ENCODE measurements at places on chromosomes 11 and 22.

GRCh38 chr22:20244691-20245576, 23.2 kb downstream of the RTN4R start:
- H3K4me3 ChIP-seq, result peak overlapping the region; percentile 34
- H3K27ac ChIP-seq, result peak overlapping the region; percentile 66
- no peaks in the 10 kb centered on the region for H3K36me3 ChIP-seq
- peaks cover 39% of the 10 kb centered on the region for H3K4me1 ChIP-seq

DNA sequence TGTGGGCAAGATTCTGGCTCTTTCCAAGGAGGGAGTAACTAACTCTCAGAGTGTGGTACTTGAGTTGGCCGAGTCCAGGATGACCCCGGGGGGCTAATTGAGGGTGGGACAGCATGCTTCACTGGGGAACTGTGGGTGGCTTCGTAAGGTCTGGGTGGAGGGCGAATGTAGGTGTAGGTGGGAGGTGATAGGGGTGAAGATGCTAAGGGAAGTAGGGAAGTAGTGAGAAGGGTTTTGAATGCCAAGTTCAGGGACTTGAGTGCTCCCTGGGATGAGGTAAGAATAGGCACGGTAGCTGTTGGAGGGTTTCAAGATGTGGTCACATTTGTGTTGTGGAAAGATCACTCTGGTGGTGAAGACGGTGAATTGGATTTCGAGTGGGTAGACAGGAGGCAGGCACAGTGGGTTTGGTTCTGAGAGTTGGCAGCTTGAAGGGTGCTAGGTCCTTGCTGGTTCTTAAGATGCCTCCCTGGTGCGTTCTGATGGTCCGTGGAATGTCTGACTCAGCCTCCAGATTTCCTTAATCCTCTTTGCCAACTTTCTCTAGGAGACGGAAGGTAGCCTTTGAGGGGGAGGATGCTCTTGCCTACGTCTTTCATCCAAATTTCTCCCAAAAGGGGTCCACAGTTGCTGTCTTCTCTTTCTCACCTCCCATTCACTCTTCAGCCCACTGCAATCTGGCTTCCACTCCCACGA, 2.5 kb upstream of the DNAL4 start:
- no peak overlapping the region for H3K4me3 ChIP-seq
- peaks cover 14% of the 10 kb centered on the region for H3K4me1 ChIP-seq
- DNase-seq, result no peak
- peaks cover 2% of the 10 kb centered on the region for H3K36me3 ChIP-seq

- H3K27me3 ChIP-seq, result no peaks in the 10 kb centered on the region
- H3K27ac ChIP-seq, result peak overlapping the region; percentile 13
- peaks cover 11% of the 10 kb centered on the region for H3K4me1 ChIP-seq
- no peaks in the 10 kb centered on the region for H3K36me3 ChIP-seq
Measured at GRCh38 chr11:116969694-116970093, 128.5 kb downstream of the SIK3 start.

DNA sequence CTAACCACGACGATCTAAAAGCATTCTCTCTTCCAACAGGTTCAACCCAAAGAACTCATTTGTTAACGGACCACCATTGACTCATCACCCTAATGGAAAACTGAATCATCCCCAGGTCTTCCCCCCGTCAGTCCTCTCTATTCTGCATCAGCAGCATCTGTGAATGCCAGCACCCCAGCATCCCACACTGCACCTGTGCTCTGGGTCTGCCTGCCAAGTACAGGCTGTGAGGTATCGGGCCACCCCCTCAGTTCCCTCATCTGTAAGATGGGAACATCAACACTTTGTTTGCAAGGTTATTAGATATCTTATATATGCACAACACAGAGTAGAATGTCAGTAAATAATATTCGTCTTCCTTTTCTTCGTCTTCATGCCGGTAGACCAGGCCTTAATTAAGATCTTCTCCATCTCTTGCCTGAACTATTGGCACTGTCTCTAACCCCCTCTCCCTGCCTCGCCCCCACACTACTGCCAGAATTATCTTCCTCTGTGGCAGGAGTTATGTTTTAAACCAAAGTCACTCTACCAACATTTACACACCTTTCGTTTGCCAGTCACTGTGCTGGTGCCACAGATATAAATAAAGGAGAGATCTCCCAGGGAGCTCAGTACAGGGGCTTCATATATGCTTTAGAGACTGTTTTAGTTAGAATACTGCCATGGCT, 7.8 kb upstream of the TMPRSS4 start:
- peaks cover 4% of the 10 kb centered on the region for H3K4me1 ChIP-seq
- peaks cover 23% of the 10 kb centered on the region for H3K27me3 ChIP-seq
- no peak overlapping the region for H3K27ac ChIP-seq
- no peak for DNase-seq
- H3K36me3 ChIP-seq, result no peaks in the 10 kb centered on the region

DNA sequence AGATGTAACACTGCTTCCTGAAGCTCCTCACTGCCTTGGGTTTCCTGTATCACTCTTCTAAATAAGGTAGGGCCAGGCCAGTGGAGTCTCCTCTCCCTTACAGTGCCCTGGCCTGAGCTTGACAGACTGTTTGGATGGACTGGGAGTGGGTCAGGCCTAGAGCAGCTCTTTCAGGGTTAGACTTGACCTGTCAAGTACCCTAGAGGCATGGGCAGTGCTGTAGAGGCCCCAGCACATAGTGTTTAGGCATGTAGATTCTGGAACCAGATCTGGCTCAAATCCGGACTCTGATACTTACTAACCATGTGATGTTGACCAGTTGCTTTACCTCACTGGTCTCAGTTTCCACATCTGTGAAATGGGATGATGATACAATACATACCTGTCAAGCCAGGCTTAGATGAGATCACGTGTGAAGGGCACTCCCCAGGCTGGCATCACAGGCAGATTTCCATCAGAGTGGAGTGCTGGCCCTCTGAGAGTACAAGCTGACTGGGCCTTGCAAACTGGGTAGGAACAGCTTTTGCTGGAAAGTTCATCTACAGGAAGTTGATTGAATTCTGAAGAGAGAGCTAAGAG, 1.4 kb upstream of the MICAL2 start:
- H3K36me3 ChIP-seq, result no peaks in the 10 kb centered on the region
- peak overlapping the region; percentile 83 for H3K27ac ChIP-seq
- peak overlapping the region; percentile 85 for H3K4me3 ChIP-seq
- DNase-seq, result no peak
- H3K27me3 ChIP-seq, result no peaks in the 10 kb centered on the region
